Kidney epithelial cell (primary cell): ENCODE measurements at places on chromosomes 1 and 21. TPM values are rescaled to one million over a fixed set of nuclear protein-coding genes. Genes with fewer than 3 reads are reported as not detected.

SPRR2E gene
- not detected in 2 replicates for total RNA-seq

DNA sequence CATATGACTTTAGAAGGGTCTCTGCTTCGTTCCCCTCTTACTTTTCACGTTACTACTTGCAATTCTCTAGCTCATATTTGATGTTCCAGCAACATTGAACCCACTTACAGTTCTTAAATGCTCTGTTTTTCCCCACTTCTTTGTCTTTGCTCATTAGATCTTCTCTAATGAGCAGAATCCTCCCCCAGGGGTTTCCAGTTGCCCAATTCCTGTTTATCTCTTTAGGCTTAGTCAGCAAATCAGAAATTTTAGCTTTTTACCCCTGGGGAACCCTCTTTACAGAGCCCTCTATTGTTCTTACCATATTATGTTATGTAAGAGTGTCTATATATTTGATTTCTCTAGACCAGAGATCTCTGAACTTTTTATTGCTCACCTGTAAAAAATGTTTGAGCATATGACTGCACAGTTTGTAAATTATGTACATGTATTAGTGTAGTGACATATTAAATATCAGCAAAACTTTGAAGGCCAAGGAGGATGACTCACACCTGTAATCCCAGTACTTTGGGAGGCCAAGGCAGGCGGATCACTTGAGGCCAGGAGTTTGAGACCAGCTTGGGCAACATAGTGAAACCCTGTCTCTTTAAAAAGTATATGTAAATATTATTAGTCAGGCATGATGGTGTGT, 71.4 kb downstream of the FNBP1L start:
- no peak for DNase-seq

KIRREL1 gene
- total RNA-seq = 119 and 126 TPM in 2 replicates

- DNase-seq = no peak
Measured at GRCh38 chr1:155012776-155013602, 10.4 kb downstream of the ZBTB7B start.

GRCh38 chr1:8104278-8105236, 78.4 kb upstream of the ERRFI1 start:
- DNase-seq = no peak

- no peak for DNase-seq
Measured at GRCh38 chr1:193190096-193190744, 3.8 kb upstream of the B3GALT2 start.
